ENCODE measurements at places on chromosomes 6 and 20.

- no peak for DNase-seq
Measured at GRCh38 chr6:28982476-28983266, 22.4 kb downstream of the ZNF311 start.

DNA sequence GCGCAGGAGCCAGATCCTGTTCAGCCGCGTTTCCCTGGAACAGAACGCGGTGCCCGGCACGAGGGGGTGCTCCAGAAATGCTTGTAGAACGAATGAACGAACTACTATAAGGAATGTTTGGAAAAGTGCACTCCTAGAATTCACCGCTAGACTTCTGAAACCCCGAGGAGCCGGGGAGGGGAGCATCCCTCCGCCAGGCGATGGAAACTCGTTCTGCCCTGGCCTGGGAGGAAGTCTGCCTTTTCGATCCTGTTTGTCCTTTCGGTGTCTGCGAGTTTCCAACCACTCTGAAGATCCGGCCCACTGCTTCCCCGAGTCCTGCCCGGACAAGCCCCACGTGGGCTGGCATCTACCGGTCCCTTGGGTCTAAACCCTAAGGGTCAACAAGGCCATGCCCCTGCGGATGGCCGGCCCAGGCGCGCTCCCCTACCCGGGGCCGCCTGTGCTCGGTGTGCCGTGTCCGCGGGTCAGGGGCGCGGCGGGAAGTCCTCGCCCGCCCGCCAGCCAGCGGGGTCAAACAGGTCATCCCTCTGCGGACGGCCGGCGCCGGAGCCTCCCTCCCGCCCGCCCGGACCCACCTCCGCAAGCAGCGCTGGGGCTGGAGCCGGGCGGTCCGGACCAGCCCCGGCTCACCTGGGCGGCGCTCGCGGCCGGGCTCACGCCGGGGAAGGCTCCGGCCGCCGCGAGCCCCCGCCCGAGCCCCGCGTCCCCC, 526 bp downstream of the SULF2 start:
- no peak for DNase-seq

DNA sequence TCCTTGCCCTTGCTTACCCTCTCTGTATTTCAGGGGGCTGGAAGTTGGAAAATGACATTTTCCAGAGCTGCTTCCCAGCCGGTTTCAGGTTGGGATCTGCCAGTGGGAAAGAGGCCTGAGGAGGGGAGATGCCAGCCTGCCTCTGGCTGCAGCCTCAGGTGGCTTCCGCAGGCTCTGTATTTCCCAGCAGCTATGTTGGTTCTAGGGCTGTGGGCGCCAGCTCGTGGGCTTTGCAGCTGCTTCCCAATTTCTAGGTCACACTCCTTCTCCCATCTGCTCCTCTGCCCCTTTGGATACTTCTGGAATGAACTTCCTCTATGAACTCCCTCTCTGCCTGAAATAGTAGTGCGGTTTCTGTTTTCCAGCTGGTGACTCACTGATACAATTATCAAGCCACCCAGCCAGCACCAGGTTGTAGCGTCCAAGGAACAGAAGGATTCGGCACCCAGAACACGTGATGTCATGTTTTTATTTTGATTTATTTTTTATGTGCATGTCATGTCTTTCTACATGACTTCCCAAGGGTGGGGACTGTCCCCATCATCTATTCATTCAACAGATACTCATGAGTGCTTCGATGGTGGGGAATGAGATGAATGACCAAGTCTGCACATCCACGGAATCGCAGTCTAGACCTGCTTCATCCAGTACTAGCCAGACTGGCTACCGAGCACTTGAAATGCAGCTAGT, 38.0 kb downstream of the TGM2 start:
- DNase-seq = peak; percentile 70

DNA sequence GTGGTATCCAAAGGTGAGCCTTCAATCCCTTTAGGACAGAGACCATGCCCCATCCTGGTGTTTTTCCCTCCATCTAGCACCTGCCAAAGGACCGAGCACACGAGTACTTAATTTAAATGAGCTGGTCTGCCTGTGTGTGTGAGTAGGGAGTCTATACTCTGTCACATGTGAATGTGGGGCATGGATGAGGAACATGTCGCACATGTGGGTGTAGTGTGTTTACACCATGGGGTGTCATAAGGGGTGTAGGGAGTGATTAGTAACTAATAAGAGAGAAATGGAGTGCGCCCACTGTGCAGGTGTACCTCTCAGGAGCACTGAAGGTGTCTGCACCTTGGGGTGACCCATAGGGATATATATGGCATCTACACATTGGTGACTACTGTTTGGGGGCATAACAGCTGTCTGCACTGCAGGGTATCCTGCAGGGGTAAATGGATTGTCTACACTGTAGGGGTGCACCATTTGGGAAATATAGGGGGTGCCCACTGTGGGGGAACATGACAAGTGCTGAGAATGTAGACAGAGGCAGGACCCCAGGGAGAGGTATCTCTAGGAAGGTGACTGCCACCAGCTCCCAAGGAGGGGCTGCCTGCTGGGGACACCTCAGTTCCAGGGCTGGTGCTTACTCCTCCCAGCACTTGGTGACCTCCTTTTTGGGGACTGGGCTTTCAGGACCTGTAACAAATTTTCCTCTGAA, 53.5 kb downstream of the EBF4 start:
- no peak for DNase-seq

- no peak for DNase-seq
Measured at GRCh38 chr6:120378582-120379220, 955.6 kb downstream of the TBC1D32 start.

DNA sequence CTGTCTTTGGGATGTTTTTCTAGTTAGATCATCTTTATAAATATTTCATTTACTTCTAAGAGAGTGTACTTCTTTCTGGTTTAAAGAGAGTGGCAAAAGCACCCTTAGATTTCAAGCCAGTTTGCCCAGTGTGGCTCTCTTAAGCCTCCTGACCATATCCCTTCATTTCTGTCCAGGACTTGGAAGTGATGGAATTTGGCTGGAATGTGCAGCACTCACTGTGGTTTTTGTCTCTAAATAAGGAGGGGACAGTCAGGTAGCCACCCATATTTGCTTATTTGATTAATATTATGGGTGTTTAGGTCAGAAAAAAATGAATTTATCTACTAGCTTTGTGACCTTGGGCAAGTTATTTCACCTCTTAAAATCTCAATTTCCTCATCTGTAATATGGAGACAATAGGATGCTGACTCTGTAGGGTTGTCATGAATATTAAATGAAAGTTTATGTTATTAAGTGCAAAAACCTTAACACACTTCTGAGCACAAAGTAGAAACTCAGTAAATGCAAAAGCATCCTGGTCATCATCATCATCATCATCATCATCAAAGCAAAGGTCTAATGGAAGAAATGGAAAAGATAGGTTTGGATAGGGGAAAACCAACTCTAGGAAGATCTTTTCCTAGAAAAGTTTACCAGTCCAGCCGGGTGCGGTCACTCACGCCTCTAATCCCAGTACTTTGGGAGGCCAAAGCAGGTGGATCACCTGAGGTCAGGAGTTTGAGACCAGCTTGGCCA, 3.1 kb downstream of the CRYBG1 start:
- no peak for DNase-seq

Measured in lower leg skin (tissue), 4 donors.